ENCODE measurements at places on chromosomes 2 and 18.

DNA sequence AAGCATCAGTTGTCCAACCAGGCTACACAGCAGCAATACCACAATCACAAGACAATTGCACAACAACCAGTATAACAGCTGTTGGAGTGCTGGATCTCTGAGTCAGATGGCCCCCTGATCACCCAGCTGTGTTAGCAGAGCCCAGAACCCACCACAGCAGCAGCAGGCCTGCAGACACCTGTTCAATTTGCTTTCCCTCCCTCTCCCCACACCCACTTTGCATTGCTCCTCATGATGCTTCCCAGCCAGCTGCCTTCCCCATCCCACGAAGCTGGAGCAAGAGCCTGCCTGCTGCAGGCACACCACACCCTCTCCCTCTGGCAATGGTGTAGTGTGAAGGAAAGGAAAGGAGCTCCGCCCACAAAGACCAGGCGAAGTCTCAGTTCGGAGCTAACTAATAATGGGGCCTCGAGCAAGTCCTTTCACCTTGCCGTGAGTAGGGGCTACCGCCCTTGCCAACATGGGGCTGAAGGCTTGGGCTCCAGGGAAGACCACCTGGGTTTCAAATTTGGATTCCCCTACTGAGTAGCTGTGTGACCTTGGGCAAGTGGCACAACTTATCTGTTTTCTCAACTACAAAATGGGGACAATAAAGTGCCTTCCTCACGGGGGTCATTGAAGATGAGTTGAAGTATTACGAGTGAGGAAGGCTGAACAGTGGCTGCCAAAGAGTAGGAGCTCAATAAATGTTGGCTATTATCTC lies 19.4 kb upstream of the ZBTB7C start:
- DNase-seq: no peak

GRCh38 chr18:52409727-52410126 lies 69.7 kb downstream of the DCC start:
- no peak for DNase-seq

DNA sequence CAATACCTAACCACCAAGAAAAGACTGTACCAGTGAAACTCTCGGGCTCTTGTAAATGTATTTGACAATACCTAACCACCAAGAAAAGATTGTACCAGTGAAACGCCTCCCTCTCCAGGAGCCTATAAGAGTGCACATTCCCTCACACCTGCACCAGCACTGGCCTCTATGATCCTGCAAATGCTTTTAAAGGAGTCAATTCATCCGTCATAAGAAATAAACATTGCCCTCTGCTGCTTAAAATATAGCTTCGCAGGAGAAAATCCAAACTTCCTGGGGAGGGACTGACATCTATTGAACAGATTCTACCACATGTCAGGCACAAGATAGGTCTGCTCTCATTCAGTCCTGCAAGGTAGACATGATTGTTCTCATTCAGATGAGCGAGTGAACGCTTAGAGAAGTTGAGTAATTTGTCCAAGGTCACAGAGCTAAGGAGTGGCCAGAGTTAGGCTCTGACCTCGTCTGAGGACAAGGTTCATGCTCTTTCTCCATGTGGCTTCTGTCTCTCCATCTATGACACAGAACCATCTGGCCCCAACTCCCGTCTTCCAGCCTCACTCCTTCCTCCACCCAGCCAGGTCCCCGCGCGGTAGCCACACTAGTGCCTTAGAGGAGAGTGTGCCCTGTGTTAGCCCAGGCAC lies 38.7 kb downstream of the MCFD2 start:
- peak; percentile 36 for DNase-seq

DNA sequence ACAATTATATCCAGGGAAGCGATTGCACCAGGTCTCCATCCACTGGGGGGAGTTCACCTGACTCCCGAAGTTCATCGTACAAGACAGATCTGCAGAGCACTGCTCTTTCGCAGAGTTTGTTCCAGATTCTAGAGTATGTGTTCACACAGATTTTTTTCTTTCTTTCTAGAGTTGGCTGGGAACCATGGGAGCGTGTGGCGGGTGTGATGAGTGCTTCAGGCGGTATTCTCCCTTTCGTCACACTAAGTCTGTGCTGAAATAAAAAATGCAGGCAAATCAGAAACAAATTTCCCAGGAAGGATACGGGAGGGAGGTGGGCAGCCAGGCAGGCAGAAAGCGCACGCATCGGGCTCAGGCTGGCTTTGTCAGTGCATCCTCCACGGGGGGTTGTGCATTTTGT lies 129.8 kb upstream of the SOX11 start:
- peak; percentile 77 for DNase-seq

DNA sequence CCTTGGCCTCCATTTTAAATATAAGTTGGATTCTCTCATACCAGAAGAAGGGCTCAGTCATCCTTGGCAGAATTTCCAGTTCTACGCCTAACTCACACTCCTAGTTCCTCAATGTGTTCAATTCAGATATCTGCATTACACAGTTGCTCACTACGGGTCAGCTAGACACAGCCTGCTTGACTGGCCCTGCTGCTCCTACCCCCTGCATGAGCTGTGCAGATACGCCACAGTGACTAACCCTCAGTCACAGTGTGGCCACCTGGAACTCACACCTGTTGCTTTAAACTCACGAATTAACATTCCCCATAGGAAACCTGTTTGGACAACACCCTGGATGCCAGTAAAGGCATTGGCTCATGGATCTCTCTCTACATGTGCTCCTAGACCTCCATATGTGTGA lies 429.6 kb downstream of the NCKAP5 start:
- DNase-seq: no peak

Measured in NCI-H526 treated with DMSO at 0.1 percent for 48 hours (cell line).